ENCODE measurements at places on chromosomes 11 and 22.

GRCh38 chr11:1744891-1745700 is 5.3 kb downstream of the IFITM10 start:
- DNase-seq = no peak

DNA sequence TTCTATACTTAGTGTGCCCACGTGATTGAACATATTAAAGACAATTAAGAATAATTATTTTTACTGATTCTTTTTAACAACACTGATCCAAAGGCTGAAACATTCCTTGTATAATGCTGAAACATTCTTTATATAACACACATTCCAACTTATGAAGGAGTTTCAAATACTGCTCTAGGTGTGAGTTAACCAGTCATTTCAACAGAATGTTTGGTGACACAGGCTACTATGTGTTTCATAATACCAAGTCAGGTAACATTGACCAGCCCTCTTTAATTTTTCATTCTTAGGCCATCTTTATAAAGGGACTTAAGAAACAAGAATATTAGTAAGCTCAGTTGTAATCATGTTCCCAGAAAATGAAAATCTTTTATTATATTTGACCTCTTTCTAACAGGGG is 136.6 kb downstream of the ELP4 start:
- DNase-seq = no peak

DNA sequence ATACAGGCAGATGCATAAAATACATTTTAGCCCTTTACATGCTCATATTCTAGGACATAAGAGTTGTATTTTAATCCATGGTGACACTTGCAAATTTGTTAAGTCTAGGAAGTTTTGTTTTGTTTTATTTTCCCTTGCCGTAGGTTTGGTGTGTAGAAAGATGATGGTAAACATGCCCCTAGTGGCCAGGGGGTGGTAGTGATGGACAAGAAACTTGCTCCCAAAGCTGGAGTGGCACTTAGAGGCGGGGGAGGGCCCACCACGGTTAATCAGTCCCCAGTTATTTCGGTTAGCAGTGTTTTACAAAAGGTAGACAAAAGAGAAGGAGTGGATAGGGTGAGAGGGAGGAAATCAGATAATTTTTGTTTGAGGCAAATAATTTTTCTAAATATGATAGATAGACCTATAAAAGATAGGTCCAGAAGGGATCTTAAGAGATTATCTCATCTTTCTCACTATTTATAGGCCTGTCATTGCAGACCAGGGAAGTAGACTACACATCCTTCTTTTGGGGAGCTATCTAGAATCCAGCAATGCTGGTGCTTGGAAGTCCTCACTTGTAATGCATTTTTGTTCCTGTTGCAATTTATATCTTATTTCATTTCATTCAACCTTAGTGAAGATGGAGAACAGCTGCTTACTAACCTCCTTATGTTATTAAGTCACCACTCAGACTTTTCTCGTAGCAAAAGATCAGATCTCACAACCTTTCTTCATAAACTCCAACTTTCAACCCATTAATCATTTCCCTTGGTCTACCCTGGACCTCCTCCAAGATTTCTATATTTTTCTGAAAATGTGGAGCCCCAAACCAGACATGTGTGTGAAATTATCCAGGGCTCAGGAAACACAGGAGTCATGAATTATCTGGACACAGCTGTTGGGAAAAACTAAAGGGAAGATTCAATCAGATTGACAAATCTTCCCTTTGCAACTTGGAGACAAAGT is 5.9 kb upstream of the BDNF start:
- no peak for DNase-seq

DNA sequence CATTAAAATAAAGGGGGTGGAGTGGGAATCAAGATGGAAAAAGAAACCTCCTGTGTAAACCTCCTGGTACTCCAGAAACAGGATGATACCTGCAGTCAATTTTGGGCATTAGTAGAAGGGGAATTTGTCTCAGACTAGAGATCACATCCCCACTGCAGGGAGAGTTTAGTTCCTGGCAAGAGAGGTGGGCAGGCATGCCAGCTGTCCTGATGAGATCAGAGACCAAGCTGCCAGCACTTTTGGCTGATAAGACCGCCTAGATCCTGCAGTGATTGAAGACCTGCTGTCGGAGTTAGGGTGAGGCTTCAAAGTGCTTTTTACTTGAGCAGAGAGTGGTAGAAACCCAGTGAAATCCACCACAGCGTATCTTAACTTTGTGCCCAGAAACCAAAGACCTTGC is 29.7 kb upstream of the NELL1 start:
- no peak for DNase-seq

DNA sequence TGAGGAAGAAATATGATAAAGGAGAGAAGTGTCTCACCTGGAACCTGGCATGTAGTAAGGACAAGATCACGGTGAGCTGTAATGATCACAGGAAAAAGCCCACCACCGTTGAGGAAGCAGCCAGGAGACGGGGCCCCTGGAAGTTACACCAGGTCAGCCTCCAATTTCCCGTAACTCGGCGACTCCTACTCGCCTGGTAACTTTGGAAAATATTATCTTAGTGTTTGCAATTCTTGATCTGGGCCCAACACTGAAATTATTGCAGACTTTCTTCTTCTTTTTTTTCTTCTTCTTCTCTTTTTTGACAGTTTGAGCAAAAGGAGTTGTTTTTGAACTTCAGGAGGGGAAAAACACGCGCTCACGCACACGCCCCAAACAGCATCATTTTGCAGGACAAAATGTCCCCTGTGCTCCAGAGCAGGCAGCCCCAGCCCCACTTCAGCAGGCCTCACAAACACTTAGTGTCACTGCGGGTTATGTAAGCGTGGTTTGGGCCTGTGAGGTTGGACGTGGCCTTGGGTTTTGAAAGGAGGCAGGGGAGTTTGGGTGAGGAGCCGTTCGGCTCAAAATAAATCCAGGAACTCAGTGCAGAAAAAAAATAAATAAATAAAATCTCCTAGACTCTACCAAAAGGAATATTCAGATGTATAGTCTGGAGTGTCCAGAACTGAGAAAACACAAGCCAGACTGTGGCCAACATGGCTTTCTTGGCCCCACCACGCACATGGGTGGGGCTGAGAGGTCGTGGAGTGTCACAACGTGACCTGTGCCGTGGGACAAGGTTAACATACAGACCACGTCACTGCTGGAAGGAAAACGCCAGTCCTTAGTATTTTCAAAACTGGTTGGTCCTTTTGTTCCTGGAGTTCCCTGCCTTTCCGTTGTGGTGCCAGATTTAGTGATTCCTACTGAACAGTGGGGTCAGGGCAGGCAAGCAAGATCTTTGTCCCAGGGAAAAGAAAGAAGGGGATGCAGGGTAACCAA is 26.3 kb upstream of the MN1 start:
- DNase-seq = no peak

GRCh38 chr22:23305321-23305910 is 125.1 kb downstream of the BCR start:
- DNase-seq = no peak

DNA sequence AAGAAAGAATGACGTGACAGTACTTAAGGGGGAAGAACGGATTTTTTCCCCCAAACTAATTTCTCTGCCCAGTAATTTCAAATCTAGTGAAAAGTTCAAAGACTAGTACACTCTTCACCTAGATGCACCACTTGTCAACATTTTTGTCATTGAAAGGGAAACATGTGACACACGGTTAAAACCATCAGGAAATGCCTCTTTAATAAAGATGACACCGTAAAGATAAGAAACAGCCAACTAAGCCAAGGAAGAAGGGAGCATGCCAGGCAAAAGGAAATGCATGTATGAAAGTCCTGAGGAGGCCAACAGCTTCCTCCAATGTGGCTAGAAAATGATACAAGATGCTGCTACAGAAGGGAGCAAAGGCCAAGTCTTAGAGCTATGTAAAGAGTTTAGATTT is 49.4 kb downstream of the RSF1 start:
- DNase-seq = no peak

DNA sequence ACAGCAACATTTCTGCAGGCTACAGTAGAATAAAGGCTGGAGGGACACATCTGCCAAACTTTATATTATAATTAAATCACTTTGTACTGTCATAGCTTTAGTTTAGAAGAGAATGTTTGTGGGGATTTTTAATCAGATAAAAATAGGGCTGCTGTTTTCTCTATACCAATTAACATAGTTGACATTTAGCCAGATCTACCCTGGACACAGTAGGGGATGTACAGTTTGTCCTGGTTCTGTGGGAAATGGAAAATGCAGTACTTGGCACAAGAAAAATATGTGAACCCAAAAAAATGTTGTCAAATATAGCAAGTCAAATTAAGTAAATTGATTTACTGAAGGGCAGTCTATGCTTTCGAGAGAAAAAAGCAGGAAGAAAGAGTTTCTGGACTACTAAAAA is 20.8 kb upstream of the PICALM start:
- no peak for DNase-seq

DNA sequence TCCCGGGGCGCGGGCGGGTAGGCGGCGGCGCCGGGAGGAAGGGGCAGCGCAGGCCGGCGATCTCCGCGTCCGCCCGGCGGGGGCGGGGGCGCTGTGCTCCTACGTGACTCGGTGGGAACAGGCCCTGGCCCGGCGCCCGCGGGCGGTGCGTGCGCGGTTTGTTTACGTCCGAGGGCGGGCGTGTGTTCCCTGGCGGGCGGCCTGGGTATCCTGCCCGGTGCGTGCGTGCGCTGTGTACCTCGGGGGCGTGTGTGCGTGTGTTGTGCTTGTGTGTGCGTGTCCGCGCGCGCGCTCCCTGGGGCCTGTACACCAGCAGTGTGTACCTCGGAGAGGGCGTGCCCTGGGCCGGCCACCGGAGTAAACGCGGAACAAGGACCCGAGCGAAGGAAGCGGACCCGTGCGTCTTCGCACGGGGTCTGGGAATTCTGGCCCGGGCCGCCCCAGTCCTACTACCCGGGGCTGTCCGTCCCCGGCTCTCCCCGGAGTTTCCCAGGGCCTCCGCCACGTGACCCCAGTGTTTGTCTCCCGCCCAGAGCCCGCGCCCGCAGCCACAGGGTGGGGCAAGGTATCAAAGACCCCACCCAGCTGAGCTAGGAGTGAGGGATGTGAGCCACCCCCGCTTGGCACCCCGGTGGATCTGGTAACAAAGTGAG is 769 bp downstream of the MAFF start:
- no peak for DNase-seq

DNA sequence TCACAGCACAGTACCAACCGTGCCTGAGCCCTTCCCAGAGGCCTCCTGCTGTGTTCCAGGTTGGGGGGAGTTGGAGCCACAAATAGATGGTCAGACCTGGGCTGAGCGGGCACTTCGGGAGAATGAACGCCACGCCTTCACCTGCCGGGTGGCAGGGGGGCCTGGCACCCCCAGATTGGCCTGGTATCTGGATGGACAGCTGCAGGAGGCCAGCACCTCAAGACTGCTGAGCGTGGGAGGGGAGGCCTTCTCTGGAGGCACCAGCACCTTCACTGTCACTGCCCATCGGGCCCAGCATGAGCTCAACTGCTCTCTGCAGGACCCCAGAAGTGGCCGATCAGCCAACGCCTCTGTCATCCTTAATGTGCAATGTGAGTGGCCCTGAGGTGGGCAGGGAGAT is 1.1 kb downstream of the TMEM25 start:
- no peak for DNase-seq

DNA sequence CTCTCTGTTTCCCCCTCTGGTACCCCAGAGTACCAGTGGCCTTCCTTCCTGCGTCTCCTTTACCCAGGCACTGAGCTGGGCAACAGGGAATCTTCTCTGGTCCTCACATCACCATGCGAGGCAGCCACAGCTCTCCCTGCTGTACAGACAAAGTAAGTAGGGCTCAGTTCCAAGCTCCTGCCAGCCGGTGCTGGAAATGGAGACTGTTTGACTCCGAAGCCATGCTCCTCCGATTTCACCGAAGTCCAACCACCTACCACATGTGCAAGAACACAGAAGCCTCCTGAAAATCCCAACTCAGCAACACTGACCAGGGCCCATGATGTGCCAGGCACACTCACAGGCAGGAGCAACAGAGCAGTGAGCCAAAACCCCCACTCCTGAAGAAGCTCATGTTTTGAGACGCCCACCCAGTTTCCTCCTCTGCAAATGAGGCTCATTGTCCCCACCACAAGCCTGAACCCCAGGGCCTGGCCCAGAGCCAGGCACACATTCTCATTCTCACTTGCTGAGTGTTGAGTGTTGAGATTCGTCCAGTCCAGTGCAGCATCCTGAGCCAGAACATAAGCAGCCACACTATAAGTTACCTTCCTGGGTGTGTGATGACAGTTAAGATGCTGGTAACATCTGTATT is 156.0 kb downstream of the MPPED1 start:
- no peak for DNase-seq

DNA sequence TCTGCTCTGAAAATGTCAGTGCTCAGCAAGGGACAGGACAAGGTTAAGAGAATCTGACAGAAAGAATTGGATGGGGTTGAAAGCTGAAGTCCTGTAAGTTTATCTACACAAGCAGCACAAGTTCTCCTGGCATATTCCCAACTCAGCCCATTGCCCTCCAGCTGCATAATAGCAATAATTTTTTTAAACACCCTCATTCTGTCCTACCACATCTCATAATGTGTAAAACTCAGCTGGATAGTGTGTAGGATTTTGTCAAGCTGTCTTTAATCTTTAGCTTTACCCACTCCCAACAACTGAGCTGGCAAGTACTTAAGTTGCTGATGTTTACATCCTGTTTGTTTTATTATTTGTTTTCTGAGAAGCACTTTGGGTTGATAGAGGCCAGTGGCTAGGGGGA is 158.9 kb downstream of the CADM1 start:
- DNase-seq = no peak

- no peak for DNase-seq
These were observed 476.4 kb downstream of the MIAT start for GRCh38 chr22:27133681-27134314.

DNA sequence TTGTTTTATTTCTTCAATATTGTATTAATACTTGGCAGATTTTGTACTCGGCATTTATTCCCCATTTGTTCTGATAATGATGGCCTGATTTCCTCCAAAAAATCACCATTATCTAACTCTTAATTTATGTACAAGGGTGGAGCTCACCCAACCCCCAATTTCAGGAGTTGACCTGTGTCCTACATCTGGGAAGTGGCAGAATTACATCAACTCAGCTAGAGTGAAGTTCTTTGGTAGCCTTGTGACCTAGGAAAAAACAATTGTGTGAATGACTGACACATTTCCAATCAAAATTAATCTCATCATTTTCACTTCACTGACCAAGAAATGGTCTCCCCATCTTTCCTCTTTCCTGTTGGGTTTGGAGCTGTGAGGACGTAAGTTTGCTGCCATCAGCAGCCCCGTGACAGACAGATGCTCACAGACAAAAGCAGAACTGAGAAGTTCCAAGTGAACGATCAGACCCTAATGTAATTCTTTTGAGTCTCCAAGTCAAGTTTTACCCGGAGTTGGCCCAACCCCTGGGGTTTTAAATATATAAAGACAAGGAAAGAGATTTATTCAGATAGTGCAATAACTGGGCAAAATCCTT is 16.6 kb upstream of the MS4A6E start:
- no peak for DNase-seq

DNA sequence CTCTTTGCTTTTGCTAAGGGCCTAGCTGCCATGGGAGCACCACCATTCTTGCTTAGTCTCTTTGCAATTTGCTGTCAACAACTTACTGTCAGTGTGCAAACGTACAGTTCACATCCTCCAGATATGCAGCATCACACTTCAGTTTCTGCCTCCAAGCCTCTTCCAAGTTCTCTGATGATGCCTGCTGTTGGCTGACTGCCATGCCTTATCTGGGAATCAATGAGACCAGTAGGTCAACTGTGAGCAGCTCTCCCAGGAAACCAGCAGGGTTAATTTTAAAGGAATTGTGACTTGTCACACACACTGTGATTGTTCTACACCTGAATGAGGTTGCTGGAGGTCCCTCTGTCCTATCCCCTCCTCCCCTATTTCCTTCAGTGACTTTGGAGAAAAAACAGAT is 56.0 kb downstream of the COPB1 start:
- DNase-seq = no peak

GRCh38 chr11:25535467-25536272 is 796.3 kb upstream of the ANO3 start:
- DNase-seq = no peak
